Kidney tubule cell (primary cell): ENCODE measurements at places on chromosomes 3 and 15.

GRCh38 chr3:166471074-166471767 is 634.0 kb upstream of the BCHE start:
- DNase-seq: peak; percentile 3

DNA sequence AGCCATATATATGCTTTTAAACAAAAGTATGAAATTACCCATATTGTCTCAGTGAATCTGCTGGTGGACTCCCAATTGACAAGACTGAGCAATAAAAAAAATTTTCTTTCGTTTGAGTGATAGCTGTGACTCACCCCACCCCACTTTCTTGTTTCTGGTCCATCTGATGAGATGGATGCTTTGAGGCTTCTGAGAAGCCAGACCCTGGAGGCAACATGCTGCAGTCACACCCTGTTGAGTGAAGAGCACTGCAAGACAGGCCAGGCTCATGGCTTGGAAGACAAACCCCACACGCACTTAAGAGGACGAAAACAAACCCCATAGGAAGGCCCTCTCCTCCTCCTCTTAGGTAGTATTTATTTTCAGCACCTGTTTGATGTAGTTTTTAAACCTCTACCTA is 276.0 kb upstream of the TTC14 start:
- no peak for DNase-seq

DNA sequence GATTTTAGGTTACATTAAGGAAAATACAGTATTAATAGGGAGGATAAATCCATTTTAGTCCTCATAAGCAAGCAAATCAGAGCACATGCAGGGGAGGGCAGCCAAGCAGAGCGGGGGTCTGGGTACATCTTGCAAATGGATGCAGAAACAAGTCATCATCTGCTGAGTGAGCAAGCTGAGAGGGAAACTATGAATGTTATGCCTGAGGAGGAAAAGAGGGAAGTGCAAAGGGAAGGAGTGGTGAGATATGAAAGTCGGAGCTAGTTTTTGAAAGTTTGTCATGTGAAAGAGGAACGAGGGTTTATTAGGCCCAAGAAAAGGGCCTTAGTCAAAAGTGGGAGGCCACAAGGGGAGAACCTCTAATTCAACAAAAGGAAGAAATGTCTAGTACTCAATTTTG is 15.4 kb downstream of the PTX3 start:
- no peak for DNase-seq

- no peak for DNase-seq
Observed at GRCh38 chr3:39184081-39184967, 8.1 kb downstream of the XIRP1 start.

- no peak for DNase-seq
Observed at GRCh38 chr3:123448536-123449101, at the start of gene ADCY5. Gene ADCY5, minus strand, starts transcription at chr3:123449090. Its CDS starts 545 bp downstream, at chr3:123448545.

DNA sequence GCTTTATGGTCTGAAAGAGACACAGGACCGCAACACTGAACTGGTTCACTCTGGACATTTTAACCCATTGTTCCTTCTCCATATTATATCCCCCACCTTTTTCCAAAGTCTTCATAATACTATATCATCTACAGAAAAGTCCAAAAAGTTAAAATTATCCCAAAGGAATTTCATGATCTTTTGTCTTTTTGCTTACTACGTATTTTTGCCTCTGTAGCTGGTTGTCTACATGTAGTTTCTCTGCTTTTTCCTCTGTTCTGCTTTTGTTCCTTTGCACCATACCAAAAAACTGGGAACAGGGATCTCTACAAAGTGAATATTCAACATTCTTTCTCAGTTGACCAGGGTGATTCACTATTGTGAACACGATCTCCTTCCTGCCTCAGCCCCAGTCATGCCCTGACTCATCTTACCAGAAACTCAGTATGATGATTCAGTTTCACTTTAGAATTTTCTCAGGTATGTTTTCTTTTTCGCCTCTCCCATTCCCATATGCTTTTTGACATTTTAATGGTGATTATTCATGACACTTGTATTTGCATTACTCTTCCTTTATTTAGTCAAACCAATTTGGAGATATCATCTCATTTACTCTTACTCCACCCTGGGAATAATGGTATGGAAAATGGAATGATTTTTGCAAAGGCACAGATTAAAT is 14.5 kb downstream of the EMC4 start:
- peak; percentile 93 for DNase-seq

- peak; percentile 37 for DNase-seq
Observed at GRCh38 chr3:23129817-23130216, 73.3 kb upstream of the UBE2E2 start.

DNA sequence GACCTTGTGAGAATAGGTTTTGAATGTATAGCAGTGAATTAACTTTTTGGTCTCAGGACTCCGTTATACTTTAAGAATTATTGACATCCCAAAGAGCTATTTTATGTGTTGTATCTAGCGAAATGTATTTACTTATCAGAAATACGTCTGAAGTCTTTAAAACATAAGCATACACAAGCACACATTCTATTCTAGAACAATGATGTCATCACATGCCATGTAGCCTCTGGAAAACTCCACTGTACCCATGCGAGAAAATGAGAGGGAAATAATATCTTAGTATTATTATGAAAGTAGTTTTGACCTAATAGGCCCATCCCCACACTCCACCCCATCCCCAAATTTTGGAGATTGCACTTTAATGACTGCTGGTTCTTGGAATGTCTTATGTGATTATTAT is 1.5 kb downstream of the POLR2M start:
- DNase-seq: peak; percentile 12

GRCh38 chr15:98952381-98952803 is 55.2 kb downstream of the PGPEP1L start:
- no peak for DNase-seq

GRCh38 chr3:123632161-123632655 is 47.4 kb upstream of the HACD2 start:
- DNase-seq: no peak

- DNase-seq: no peak
Observed at GRCh38 chr15:64146885-64147681, 4.4 kb upstream of the SNX22 start.

DNA sequence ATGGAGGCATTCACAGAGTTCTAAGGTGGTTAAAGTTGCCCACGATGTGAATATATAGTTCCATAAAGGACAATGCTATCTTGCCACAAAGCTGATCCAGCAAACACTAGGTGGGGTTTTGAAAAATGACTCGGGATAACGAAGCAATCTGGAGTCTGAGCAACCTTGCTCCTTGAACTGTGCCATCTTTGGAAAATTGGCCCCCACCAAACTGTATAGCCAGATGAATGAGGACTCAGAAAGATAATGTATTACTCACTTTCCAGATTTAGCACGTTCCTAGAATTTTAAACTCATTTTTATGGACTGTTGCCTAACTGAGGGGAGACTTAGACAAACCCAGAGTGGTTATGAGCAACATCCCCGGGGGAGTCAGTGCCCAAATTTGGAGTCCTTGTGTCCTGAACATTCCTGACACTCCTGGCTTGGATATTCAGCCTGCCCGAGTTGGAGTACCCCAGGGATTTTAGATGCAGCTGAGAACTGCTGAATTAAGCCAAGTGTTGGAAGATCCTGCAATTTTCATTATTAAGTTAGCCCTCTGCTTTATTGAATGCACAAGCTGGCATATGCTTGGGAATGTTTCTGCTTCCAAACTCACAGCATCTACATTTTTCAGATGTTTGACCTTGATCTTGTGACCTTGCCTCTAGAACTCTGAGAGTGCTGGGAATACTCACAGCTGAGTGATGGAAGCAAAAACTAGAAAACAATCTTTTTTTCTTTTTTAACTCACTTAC is 8.8 kb upstream of the MAGI1 start:
- DNase-seq: peak; percentile 6

GRCh38 chr3:111080413-111080812 is 8.8 kb downstream of the NECTIN3 start:
- DNase-seq: peak; percentile 48

DNA sequence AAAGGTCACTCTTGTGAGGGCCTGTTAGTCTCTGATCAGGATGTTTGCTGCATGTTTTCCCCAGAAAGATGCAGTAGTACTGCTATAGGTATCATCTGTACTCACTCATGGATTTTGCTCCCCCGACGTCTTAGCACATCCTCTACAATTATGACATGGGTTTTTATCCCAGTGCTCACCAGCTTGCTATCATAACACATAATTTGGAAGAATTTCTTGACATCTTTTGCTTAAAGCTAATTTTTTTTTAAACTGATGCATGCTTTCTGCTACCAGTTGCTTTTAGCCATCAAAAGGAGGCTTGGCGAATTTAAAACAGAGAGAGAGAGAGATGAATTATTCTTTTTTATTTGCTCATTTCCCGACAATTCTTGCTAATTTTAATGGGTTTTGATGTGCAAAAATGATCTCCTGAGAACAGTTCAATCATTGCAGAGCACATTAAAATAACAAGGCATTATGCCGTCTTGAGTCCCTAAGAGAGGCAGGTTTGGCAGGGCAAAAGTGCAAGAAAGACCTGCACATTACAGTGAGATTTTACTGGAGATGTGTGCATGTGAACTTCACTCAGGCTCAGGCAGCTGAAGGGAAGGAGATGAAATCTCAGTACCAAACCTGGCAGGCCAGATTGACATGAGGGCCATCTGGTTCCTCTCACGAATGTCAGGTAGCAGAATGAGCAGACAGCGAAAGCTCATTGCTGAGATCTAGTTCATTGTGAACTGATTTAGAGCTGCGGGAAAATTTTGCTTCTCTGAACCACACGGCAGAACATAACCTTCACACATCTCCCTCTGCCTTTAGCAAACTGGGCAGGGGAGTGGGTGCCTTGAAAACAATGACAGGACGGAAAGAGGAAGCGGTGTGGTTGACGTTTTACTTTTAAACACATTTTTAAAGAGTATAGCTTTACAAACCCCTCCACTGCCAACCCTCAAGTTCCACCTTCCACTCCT is 25.9 kb upstream of the GOLGA8B start:
- DNase-seq: no peak

- DNase-seq: no peak
Observed at GRCh38 chr3:108410531-108410984, 99.8 kb downstream of the MYH15 start.

GRCh38 chr3:195162033-195162669 is 108.8 kb downstream of the XXYLT1 start:
- DNase-seq: no peak

GRCh38 chr3:159640225-159640624 is 348.4 kb upstream of the IL12A start:
- no peak for DNase-seq

DNA sequence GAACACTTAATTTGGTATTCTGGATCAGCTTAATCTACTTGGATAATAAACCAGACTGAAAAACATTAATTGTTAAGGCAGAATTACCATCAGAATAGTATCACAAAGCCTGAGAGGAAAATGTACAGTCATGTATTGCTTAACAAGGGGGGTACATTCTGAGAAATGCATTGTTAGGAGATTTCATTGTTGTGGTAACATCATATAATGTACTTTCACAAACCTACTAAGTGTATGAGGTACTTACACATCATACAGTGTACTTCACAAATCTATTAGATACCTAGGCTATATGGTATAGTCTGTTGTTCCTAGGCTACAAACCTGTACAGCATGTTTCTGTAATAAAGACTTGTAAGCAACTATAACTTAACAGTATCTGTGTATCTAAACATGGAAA is 68.2 kb downstream of the NBEAL2 start:
- no peak for DNase-seq

DNA sequence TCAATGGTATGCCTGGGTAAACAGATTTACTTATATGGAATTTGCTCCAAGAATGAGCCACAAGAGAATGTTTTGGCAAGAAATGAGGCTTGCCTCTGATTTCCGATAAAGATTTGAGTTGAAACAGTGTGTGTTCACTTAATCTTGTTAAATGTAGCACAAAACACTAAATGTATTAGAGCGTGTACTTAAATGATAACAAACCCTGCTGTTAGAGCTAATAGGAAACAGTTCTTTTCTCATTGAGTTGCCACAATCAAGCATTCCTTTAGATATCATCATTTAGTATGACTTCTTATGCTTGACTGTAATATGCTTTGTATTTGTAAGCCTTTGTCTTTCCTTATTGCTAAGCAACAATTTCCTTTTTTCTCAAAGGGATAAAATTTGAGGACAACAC is 353.6 kb upstream of the ZNF717 start:
- DNase-seq: no peak

DNA sequence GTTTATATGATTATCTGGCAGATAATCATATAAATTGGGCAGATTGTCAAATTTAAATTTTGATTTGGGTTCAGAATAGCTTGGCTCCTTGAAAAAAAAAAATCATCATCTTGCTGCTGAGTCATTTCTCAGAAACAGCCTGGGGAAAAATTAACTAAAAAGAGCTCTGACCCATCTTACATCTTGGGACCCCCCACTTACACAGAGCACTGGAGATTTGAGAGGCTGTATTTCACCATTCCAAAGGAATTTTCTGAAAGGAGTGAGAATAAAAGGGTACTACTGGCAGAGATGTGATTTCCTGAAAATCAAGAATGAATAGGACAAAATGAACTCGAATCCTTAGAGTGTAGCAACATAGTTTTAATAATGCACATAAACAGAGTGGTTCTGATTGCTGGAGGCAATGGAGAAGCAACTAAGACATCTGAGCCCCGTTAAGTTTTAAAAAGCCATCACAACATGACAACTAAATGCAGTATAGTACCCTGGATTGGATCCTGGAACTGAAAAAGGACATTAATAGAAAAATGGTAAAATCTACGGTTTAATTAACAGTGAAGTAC is 97.5 kb downstream of the RFTN1 start:
- DNase-seq: peak; percentile 36

DNA sequence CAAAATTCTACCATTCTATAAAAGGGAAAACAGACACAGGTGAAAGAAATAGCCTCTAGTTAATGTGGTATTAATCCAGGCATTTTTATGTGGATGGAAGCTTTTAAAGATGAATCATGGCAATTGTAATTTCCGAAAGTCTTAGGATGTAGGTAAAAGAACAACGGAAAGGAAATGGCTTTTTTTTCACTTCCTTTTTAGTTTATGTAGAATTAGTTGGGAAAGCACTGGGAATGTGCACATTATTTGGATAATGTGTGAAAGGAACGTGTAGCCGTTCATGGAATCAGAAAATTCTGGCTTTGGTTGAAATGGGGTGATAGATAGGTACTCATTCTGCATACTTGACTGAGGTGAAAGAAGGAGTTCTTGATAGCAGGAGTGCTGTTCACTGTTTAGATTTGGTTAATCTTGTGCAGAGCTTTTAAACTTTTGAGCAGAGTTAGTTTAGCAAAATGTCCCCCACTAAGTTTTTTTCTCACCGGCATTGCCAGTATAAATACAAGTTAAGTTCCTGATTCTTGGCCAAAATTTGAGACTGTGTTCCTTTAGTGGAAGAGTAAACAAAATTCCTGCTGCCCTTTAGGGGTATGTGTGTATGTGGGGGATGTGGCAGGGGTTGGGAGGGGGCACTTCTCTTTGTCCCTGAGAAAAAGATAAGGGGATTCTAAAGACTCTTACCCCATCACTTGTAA is 20.2 kb upstream of the UTS2B start:
- DNase-seq: peak; percentile 30
